ENCODE measurements at places on chromosomes 16 and 17.

DNA sequence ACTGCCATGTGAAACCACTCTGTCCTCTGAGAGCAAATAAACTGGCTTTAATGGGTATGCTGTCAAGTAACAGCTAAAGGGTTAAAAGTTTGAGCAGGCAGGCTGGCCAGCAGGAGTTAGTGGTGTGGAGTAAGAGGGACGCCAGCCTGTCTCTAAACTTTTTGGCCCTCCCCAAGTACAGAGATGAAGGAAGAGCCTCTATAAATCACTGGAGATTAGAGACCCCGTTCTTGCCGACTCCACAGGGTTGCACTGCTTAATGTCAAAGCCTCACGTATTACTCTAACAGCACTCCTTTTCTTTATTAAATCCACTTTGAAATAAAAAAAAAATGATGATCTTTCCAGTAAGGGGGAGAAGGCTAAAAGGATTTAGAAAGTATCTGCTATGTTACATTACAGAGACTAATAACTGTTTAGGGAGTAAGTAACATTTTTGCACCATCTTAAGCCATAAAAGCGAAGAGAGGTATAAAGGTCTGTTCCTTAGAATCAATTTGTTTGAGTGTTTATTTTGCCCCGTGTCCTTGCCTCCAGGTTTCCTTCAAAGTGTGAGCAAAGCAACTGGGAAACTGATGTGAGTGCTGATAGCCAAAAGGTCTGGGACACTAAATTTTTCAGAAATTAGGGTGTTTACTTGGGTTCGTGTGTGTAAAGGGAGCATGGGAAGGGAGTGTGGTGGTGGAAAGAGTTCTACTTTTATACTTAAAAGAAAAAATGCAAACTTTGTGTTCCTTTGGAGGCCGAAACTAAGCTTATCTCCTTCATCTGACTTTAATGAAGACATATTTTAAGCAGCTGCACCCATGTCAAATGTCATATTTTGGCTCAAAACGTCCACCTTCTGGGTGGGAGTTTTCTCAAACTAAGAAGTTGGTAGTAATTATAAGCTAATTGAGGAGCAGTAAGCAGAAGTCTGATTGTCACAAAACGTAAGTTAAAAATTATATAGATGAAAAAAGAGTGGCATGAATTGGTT is 109.9 kb upstream of the TBX2 start:
- no peak for DNase-seq

DNA sequence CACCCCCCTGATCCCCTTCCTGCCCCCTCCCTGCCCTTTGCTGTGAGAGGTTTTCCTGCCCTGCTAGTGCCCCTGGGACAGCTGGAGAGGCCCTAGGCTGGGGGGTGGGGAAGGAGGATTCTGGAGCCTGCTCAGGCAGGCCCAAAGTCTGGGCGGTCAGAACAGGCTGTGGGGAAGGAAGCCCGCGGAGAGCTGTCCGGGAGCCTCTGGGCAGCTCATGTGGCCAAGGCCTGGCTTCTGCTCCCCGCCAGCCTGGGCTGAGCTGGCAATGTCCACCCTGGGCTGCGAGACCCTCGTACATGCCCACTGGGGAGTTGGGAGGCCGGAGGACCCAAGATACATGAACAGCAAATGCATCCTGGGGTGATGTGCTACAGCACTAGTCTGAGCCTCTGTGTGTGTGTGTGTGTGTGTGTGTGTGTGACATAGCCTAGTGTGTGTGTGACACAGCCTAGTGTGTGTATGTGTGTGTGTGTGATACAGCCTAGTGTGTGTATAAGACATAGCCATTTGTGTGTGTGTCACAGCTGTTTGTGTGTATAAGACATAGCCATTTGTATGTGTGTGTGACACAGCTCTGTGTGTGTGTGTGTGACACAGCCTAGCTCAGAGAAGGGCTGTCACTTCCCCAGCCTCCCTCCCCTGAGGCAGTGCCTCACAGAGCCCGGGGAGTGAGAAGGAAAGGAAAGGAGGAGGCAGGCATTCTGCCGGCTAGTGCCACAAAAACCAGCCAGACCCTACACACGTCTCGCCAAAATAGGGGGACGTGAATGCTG is 201.4 kb upstream of the CIBAR2 start:
- DNase-seq = no peak

- DNase-seq = no peak
Measured at GRCh38 chr16:4586291-4586690, 28.4 kb downstream of the UBALD1 start.

DNA sequence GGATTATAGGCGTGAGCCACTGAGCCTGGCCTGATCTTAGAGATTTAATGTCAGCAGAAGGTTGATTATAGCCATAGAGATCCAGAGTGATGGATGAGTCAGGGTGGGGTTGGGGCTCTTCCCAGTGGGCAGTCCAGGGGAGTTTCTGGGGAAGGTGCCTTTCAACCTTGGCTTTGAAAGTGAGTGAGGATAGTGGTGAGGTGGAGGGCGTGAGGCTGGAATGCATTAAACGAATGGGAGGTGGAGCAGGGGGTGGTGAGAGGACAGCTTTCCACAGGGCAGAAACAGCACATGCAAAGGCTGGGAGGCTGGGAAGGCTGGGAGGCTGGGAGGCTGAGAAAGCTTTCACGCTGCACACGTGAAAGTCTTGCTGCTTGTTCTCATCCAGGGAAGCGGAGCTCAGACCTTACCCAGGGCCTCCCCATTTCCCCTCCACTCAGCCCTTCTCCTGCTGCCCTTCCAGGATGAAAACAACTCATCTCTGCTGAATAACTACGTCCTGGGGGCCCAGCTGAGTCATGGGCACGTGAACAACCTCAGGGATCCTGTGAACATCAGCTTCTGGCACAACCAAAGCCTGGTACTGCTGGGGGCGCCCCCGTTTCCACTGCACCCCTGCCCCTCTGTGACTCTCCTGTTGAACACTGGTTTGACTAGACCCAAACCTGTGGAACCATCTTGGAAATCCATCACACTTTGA is 22.3 kb downstream of the ADGRG5 start:
- no peak for DNase-seq

DNA sequence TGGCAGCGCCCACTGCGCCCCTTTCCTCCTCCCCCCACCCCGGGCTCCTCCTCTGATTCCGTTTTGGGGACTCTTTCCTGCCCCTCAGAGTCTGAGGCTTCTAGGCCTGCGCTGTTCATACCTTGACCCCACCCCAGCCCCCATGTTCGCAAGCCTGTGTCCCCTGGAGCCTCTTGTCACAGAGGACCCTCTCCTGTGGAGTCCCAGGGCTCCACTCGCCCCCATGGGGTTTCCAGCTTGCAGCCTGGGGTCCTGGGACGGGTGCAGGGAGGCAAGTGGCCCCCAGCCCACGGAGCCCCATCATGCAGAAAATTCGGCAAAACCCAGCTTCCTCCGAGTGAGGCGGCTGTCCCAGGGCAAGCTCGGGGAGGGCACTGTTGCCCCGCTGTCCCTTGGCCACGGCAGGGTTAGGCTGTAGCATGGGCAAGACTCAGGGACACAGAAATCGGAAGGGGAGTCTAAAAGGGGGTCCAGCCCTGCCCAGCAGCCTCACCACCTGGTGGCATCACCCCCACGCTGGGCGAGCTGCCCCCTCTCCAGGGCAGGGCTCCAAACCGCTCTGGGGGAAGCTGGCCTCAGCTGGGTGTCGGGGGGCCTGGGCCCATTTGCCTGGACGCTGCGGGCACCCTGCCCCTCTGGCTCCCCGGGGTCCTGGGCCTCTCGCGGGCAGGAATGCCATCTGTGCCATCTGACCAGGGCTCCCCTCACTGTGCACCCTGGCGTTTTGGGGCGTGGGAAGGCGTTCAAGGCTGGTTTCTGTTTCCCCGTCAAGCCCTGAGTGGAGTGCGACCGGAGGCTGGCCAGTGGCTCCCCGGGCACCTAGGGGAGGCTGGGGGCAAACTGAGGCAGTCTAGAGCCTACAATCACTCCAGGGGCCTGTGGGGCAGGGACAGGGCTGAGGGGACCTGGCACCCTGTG is 11.5 kb upstream of the BAHCC1 start:
- no peak for DNase-seq

DNA sequence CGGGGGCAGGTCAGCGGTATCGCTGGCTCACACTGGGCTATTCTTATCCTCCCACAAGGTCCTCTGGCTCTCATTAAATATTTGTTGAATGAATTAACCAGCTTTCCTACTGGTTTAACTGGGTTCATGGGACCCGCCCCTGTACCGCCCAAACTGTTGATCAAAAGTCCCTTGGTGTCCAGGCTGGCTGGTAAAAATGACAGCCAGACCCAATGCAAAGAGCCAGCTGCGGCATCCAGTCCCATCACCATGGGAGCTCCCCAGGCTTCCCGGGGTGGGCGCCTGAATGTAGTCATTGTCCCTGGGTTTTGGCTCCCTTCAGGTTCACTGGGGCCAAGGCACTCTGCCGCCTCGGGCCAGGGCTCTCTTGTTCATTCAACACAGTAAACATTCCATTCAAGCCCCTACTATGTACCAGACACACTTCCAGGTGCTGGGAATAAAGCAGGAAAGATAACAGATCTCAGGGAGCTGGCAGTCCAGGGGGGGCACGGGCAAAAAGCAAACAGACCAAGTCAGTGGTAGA is 11.7 kb upstream of the ATP2C2 start:
- no peak for DNase-seq

DNA sequence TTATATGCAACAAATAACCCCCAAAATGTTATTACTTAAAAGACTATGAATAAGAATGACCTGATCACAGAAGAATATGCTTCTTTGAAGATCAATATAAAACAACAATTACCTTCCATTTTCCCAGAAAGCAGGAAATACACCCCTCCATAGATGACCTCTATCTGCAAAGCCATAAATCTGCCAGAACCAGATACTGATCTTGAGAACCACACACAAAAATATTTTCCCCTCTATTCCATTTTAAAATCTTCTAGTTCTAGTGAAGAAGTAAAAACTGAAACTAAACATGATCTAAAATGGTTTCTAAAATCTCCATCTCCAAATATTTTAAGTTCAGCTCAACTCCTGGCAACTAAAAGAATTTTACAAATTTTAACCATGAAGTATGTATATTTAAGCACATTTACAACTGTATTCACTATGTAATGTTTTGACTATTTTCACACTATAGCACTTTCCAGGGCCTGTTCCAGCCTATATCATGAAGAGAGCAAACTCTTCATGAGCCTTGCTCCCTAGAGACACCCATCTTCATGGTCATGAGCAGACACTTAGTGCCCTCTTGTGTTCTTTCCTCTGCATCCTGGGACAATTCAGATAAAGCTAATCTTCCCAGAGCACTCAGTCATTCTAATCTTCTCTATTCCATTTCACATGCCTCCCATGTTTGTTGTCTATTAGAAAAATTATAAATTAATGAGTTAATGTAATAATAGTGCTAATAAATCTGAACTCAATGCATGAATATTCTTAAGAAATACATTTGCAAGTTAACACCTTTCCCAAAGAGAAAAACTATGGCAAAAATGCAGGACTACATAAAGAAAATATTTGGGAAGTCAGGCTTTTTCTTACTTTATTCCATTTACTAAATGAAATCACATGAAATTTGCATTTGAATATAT is 87.0 kb downstream of the HELZ start:
- no peak for DNase-seq

DNA sequence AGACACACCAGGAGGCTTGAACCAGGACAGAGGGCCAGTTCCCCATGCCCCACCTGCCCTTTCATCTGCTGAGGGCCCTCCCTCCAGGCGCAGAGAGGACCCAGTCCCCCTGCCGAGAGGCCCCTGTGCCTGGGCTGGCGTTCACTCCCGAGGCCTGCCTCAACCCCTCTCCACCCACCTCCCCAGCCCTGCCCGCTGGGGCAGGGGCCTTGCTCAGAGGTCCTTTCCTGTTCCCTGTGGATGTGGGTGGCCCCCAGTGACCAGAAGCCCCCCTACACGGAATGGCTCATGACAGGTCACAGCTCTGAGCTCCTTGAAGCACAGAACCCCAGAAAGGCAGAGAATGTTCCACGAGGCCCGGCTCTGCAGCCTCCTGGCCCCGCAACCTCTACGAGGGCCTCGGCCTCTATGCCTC is 6.7 kb downstream of the TMC6 start:
- DNase-seq = no peak

DNA sequence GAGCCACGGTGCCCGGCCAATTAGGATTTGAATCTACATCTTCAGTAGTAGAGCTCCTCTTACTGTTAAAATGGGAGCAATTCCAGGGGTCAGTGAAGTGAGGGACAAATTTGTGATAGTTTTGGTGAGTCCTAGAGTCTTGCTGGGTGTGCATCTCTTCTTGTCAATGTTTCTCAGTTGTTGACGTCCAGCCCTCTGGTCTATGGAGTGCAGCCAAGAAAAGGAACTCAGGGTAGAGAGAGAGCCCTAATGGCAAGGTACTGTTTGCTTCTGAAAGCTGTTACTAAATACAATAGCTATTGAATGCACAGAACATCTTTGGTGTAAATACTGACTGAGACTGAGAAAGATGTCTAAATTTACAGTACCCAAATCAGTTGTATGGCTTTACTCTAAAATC is 282.5 kb upstream of the SALL1 start:
- DNase-seq = no peak

DNA sequence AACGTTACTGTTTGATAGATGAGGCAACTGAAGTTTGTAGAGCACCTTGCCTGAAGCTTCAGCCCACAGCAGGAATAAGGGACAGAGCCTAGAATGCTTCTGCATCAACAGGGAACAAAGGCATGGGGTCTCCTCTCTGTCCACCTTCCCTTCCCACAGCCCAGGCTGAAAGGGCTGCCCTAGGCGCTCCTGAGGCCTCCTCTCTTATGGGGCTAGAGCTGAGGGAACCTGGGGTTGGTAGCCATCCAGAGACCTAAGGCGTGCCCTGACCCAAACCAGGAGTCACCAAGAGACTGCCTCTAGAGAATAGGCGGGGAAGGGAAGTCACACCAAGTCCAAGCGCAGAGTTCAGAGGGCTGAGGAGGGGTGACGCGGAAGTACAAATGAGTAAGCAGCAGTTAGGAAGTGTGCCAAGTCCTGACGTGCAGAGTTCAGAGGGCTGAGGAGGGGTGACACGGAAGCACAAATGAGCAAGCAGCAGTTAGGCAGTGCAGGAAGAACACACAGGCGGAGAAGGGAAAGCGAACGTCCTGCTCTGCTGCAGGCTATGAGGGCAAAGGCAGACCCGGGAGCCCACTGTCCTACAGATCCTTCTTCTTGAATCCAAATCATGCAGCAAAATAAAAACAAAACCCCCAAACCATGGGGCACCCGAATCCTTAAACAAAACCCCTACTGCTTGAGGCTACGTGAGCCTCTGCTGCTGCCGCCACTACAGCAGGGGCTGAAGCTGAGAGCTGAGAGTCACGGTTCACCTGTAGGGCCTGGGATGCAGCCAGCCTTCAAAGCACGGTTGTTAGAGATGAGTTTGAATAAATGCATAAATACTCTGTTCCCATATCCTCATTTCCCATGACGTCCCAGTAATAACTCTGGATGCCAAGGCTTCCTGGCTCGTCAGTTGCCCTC is 2.7 kb upstream of the SPG7 start:
- DNase-seq = peak; percentile 88

DNA sequence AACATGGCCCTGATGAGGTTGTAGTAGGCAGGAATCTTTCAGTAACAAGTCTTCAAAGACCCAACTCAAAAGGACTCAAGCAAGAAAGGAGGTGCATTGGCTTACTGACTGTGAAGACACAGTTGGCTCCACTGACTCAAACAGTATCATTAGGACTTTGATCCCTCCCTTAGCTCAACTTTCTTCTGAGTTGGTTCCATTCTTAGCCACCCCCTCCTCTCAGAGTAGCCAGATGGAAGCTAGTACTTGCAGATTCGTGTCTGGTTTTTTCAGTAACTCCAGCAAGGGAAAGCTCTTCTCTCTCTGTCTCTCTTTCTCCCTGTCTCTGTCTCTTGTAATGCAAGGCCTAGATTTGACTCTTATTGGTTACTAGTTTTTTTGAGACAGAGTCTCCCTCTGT is 5.0 kb upstream of the MAPK3 start:
- no peak for DNase-seq

- no peak for DNase-seq
Measured at GRCh38 chr17:80760511-80760911, 215.9 kb downstream of the RPTOR start.

Measured in stimulated activated CD4-positive, alpha-beta T cell treated with anti-CD3 and anti-CD28 coated beads, Interleukin-2, amount 100 ng/mL, for 24 hours (primary cell).